Stimulated activated CD8-positive, alpha-beta memory T cell treated with anti-CD3 and anti-CD28 coated beads, Interleukin-4, amount 100 ng/mL, for 1 hour (primary cell): ENCODE measurements at places on chromosomes 1 and 21.

GRCh38 chr1:166165661-166166328 is 1.0 kb downstream of the FAM78B start:
- DNase-seq, result no peak

DNA sequence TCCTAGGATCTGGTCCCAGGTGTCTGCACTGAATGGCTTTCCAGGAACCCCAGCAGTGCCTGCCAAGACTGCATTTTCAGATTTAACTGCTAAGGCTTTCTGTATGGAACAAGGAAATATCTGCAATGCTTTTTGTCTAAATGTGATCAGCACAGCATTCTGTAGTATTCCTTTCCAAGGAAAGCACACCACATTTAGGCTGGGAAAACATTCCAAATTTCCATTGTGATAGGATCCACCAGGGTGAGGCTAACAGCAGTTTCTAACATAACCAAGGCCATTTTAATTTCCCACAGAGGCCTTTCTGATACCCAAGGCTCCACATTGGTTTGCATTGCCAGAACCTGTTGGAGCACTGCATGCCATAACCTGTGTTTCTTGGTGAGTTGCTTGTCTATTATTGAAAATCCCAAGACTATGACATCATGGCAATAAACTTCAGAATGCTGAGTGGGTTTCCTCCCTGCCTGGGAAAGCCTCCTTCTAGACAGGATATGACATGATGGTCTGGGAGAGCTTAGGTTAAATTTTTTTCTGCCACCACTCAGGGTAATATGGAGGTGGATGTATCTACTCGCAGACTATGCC is 23.3 kb upstream of the PTGFRN start:
- DNase-seq, result no peak

- no peak for DNase-seq
These were observed 19.2 kb downstream of the PRXL2B start for GRCh38 chr1:2605509-2606395.

DNA sequence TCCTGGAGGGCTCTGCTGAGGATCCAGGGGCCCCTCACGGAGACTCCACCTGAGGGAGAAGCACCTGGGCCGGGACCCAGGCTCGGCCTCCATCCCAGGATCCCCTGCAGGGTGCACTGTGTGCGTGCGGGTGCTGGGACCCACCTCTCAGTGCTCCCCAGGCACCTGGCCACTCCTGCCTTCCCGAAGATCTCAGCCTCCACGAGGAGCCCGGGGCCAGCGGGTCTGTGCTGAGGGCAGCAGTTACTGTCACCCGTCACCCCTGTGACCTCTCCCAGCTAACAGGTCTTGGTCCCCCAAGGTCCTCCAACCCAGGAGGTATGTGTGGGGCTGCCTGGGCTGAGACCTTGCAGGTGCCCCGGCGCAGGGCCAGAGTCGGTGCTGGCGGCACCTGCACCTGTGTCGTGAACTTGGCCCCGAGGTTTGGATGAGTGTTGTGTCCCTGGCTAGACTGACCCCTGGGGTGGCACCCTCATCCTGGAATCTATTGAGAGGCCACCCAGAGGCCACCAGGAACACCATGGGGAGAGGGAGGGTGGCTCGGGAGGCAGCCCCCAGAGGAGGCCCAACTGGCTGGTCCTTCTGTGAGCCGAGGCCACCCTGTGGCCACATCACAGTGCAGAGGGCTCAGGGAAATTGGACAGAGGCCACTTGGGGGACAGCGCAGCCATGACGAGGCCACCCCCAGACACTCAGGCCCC is 17.7 kb downstream of the MORN1 start:
- no peak for DNase-seq

DNA sequence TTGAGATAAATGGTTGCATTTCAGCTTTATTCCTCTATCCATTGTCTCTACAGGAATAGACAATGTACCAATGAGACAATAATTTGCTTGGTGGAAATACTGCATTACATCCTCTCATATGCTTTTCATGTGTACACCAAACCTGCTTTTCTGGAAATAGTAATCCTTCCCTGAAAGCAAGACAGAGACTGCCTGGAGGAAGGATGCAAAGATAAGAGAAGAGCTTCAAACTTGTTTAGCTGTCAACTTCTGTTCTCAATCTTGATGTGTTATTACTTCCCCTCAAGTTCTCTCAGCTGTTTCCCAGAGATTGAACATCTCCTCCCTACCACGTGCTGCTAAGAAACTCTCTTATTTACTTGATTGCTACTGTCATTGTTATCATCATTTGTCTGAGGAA is 1125.4 kb upstream of the TMPRSS15 start:
- DNase-seq, result no peak

DNA sequence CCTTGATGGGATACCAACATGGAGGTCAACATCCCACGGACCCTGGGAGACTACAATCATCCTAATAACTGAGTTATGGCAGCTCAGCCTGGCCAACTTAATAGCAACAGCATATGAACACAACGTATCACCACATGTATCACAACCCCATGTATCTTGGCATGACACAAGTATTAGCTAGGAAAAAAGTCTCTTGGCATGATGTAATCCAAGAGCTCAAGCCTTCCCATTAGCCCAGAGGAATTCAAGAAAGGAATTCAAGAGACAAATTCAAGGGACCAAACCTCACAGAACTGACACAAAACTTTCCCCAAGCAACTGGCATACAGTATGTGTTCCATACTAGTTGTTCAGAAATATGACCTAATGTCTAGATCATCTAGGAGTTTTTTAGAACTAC is 100.9 kb upstream of the HMGB4 start:
- DNase-seq, result no peak

GRCh38 chr1:30172757-30173156 is 550.6 kb downstream of the MATN1 start:
- DNase-seq, result no peak

DNA sequence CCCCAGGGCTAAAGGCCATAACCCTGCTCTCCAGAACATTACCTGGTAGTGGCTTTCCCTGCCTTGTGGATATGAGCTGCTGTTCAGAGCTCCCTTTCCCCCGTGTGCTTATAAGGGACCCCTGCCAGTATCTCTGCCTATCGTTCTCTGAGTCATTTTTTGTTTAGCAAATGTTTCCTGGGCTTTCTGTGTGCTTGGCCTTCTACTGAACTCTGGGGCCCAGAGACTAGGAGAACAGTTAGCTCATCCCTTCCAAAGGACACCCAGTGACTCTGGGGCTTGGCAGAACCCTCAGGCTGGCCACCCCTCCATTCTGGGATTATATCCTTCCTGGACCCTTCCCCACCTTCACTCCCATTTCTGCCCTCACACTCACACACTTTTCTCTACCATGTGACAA is 80.8 kb upstream of the POU3F1 start:
- no peak for DNase-seq

DNA sequence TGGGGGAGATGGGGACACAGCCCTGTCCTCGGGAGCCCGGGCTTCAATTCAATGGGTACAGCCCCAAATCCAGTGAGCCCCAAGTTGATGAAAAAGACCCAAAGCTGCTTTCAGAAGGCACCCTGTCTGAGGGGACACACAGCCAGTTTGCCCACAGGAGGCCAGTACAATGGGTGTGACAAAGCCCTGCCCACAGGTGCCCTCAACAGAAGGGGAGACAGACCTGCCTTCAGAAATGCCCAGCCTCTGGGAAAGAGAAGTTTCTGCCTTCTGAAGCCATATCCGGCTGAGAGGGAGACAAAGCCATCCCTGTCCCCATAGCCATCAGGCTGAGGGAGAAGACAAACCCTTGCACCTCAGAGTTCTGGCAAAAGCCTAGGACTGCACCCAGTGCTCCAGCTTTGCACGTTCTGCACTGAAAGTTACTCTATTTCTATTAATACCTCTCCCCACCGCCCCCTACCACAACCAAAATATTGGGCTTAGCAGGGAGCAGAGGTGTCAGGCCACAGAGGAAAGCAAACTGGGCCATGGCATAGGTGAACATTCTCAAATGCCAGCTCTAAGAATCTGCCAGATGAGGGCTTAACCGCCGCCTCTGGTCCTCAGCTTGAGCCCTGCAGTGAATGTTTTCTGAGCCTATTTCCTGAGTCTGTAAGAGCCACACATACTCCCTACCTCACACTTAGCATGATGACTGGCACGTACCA is 18.0 kb upstream of the PTAFR start:
- DNase-seq, result no peak

- DNase-seq, result no peak
These were observed 15.7 kb upstream of the IPO9 start for GRCh38 chr1:201813226-201813625.

DNA sequence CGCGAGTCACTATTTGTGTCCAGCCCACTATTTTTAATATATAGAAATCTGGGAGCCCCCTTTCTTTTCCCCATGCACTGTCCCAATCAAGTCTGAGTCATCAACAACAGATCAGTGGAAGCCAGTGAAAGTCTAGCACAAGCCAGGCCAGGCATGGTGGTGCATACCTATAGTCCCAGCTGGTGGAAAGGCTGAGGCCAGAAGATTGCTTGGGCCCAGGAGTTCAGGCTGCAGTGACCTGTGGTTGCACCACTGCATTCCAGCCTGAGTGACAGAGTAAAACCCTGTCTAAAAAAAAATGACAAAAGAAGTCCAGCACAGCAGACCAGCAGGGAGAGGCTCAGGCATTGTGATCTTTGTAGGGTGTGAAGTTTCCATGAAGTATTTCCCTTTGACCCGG is 9.0 kb upstream of the RPL5 start:
- DNase-seq, result no peak

GRCh38 chr1:40539338-40539737 is 7.9 kb downstream of the ZNF684 start:
- DNase-seq, result no peak

- DNase-seq, result no peak
These were observed 15.6 kb upstream of the SLC45A1 start for GRCh38 chr1:8302081-8302956.

GRCh38 chr1:38576241-38576640 is 283.3 kb downstream of the RRAGC start:
- DNase-seq, result no peak

DNA sequence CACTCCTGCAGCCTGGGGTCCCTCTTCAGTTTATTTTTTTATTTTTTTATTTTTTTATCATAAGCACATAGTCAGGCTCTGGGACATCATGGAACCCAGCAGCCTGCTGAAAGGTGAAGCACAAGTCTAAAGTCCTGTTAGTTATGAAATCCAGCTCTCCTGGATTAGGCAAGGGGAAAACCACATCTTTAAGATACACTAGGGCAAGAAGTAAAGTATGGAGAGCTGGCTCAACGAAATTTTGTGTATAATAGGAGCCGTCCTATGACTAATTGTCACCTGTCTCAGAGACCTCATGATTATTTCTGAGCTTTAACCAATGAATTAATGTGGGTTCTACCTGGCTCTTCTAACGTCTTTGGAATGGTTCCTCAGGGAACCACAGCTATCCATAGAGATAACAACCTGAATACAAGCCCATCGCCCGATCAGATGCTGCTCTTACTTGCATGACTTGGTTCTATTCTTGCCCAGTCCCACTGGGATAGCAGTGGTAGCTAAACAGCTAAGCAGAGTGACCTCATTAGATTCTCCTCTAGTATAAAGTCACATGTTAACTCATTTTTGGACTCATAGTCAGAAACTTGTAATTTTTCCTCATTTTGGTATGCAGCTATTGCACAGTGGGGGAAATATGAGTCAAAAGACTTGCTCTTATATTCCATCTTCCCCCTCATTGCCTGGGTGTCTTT is 122.7 kb downstream of the LMO4 start:
- DNase-seq, result no peak

DNA sequence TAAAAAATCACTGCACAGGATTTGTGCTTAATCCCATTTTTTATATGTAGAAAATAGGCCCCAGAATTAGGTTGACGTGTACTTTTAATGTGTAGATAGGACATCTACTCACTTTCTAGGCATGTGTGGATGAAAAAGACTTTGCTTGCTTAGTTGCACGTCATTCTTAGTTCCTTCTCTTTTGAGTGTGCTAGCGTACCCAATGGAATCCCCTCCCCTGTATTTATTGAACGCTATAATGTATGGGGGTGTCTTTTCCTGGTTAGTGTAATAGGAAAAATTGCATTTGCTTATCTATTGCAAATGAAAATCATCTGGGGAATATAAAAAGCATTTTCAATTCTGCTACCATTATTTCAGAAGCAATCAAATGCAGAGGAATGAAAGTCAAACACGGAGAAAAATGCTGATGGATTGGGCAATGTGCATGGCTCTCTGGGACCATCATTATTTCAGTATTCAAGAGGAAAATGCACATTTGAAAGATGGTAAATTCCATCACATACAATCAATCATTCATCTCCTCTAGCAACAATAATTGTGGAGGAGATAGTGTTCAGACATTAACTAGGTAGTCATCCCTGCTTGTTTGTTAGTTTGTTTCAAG is 277.0 kb upstream of the B3GALT2 start:
- no peak for DNase-seq

DNA sequence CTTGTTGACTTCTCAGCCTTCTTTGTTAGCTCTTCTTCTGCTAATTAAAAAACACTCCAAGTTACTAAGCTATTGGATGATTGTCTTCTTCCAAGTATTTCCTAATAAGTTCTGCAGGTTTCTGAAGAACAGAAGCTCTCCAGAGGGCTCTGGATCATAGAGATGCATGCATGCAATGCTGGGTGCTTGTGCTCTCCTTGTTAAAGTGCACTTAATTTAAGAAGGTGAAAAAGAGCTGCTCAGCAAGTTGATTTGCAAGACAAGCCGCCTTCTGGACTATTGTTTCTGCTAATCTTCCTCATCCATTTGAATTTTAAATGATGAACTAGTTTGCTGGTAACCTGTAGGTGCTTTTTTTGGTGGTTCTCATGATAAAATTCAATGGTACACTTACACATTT is 16.1 kb downstream of the RRP15 start:
- DNase-seq, result no peak

DNA sequence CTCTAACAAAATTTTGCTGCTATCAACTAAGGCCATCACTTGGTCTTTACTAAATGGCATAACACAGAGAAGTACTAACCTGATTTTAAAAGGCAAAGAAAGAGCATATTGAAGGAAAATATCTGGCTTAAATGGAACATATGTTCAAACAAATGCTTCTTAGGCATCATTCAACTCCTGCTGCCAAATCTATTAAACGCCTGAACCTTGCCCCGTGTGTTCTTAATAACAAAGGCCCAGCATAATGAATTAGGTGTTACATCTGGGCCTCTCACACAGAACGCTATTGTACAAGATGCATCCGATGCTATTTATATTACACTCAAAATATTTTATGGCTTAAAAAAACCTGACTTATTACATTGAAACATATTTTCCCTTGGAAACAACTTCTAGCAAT is 48.4 kb downstream of the B3GALNT2 start:
- DNase-seq, result no peak

DNA sequence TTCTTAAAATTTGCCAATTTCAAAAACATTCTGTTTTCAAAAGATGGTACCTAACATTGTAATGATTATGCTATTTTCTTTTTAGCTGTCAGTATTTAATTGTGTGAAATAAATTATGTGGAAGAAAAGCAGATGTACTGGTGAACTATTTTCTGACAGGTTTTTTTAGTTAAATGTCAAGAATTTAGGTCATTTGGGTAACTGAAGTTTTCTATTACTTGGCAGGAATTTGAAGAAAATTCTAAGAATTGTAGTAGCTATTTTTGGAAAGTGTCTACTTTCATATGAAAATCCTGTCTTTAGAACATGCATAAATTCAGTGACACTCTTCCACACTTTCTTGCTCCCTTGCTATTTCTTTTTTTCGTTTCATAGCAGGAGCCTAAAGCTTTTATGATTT is 28.5 kb upstream of the PTPRC start:
- DNase-seq, result no peak

GRCh38 chr1:225949041-225949440 is 8.0 kb upstream of the LEFTY2 start:
- no peak for DNase-seq

- no peak for DNase-seq
These were observed 309.3 kb downstream of the CAMTA1 start for GRCh38 chr1:7094509-7094908.
